NB4 (cell line): ENCODE measurements at places on chromosomes 2 and 18.

DNA sequence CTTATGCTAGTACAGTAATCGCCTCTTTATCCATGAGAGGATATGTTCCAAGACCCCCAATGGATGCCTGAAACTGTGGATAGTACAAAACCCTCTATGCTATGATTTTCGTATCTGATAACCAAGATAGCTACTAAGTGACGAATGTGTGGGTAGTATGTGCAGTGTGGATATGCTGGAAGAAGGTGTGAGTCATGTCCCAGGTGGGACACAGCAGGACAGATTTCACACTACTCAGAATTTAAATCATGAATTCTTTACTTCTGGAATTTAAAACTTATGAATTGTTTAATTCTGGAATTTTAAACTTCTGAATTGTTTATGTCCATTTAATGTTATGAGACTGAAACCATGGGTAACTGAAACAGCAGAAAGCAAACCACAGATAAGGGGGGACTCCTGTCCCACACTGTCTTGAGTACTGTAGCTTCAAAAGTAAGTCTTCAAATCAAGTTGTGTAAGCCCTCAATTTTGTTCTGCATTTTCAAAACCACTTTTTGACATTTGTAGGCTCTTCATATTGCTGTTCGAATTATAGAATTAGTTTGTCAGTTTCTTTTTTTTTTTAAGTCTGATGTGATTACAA lies 116.0 kb downstream of the LTBP1 start:
- no peak for DNase-seq

DNA sequence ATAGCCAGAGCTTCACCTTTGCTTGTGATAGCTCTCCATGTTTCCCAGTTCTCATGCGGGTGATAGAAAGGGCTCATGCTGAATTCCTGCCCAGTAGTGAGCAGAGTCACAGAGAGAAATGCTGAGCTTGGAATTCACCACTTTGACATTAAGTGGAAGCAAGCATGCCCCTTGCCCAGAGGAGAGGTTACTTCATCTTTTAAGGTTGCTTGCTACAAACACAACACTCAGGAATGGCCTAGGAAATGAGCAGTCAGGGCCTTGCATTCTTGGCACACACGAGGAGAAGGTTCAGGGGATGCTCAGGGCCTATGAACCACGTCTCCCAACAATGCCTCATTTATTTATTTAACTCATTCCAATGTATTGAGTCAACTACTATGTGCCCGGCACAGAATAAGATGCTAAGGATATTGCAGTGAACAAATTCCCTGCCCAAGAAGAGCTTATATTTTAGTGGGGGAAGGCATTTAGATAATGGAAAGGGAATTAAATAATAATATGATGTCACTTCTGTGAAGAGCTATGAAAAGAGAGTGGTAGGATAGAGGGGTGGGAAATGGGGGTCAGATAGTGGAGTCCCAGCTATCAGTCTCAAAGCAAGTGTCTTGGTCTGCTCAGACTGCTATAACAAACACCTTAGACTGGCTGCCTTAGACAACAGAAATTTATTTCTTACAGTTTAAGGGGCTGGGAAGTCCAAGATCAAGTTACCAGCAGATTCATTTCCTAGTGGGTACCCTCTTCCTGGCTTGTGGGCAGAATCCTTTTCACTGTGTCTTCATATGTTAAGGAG lies 42.1 kb downstream of the DDX18 start:
- DNase-seq: no peak

GRCh38 chr2:69911985-69912563 lies 2.8 kb upstream of the MXD1 start:
- peak; percentile 82 for DNase-seq

GRCh38 chr2:40201425-40201824 lies 250.5 kb downstream of the SLC8A1 start:
- no peak for DNase-seq
